ENCODE measurements at places on chromosomes 12 and 14. TPM values are rescaled to one million over a fixed set of nuclear protein-coding genes. Genes with fewer than 3 reads are reported as not detected.

SLC22A17 gene
- total RNA-seq: 80.8 TPM

CRACR2A gene
- 1.1 TPM for total RNA-seq

ACSM4 gene
- not detected for total RNA-seq

GRCh38 chr12:14803830-14804160, 325 bp downstream of the C12orf60 start:
- DNase-seq: no peak
- no peaks in the 10 kb centered on the region for H3K36me3 ChIP-seq
- peak overlapping the region; percentile 73 for H3K4me3 ChIP-seq
- no peak overlapping the region for H3K27ac ChIP-seq
- H3K27me3 ChIP-seq: no peaks in the 10 kb centered on the region
- H3K4me1 ChIP-seq: peaks cover 14% of the 10 kb centered on the region

GRCh38 chr14:102171173-102172020, 31.7 kb downstream of the WDR20 start:
- no peaks in the 10 kb centered on the region for H3K27me3 ChIP-seq
- H3K36me3 ChIP-seq: no peaks in the 10 kb centered on the region
- peak overlapping the region; percentile 25 for H3K27ac ChIP-seq

GRCh38 chr14:105099778-105100177, 34.5 kb upstream of the GPR132 start:
- no peak overlapping the region for H3K27ac ChIP-seq
- H3K36me3 ChIP-seq: no peaks in the 10 kb centered on the region
- H3K27me3 ChIP-seq: peaks cover 24% of the 10 kb centered on the region

DNA sequence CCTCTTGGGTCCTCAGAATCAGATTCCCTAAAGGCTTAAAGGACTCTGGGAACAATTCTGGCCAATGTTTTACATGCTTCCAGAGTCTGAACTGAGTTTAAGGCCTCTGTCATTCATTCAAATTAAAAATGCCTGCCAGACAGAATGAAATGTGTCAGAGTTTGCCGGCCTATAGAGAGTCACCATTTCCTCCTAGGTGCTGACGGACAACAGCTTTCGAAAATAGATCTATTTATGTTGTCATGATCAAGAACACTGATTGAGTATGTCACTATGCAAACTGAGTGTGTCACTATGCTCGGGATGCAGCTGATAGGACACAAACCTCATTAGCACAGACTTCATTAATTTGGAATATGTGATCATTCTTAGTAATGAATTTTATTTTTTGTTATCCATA, 151.4 kb upstream of the TMCC3 start:
- no peaks in the 10 kb centered on the region for H3K4me1 ChIP-seq
- no peak for DNase-seq
- H3K27me3 ChIP-seq: no peaks in the 10 kb centered on the region
- no peak overlapping the region for H3K4me3 ChIP-seq
- H3K27ac ChIP-seq: no peak overlapping the region

DNA sequence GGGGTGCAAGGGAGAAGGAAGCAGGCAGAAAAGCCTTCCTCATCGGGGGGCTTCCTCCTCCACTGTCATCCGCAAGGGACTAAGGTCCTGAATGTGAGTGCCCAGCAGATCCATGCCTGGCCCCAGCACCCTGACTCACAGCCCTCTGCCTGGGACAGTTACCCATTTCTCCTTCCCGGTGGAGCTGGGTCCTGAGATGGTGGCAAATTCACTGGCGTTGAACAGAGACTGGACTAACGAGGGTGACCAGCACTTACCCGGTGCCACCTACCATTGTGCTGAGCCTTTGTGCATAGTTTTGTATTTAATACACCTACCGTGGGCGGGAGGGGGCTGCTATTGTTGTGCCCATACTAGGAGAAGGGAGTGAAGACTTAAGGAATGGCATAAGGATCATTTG, 30.9 kb upstream of the PLEKHG6 start:
- no peaks in the 10 kb centered on the region for H3K36me3 ChIP-seq
- DNase-seq: no peak
- no peak overlapping the region for H3K4me3 ChIP-seq
- peaks cover 29% of the 10 kb centered on the region for H3K27me3 ChIP-seq

All from neural progenitor cell (in vitro differentiated cells).